ENCODE measurements at places on chromosomes 2 and 18.

- no peak for DNase-seq
Observed at GRCh38 chr2:33205693-33206434, 259.1 kb downstream of the LTBP1 start.

- no peak for DNase-seq
Observed at GRCh38 chr2:129464036-129464435, 515.4 kb upstream of the RAB6C start.

DNA sequence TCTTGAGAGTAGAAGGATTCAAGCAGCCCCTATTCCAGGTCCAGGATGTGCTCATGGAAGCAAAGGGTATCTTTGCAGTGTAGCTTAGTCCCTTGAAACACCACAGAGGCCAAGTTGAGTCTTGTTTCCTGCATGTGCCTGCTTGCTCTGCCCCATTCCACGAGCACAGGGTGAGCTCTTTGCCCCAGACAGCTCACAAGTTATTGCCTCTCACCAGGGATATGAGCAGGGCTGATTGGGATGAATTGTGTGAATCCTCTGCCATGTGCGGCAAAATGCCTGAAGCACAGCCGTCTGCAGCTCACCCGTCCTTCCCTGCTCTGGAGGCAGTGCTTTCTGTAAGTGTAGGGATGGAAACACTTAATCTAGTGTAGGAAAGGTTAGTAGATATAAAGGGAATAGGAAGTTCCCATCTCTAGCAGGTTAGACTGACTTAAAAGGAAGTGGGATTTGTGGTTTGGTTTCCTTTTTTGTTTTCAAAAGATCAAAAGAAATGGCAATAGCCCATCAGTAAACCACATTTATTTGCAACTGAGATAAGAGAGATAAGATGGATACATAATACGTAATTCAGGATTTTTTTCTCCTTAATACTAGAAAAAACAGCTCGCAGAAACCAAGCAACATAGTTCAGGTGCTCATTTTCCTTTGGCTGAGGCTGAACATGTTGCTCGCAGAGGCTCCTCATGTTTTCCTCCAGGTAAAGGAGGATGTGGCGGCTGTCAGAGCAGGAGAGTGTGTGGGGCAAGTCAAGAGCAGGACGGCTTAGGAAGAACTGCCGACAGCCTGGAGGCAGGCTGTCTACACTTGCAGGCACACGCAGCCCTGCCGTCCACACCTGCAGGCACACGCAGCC, 41.4 kb downstream of the TMEM182 start:
- DNase-seq: no peak

GRCh38 chr18:24315170-24315569, 82.5 kb downstream of the OSBPL1A start:
- no peak for DNase-seq

DNA sequence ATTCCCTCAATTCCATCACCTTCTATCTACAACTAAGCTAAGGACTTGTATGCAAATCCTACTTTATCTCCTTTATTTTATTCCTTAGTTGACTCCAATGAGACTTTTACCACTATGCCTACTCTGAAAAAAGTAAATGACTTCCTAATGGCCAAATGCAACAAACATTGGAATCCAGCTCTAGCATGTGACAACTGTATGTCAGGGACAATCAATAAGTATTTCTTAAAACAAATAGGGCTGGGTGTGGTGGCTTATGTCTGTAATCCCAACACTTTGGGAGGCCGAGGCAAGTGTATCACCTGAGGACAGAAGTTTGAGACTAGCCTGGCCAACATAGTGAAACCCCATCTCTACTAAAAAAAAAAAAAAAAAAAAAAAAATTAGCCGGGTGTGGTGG, 21.8 kb downstream of the METTL4 start:
- DNase-seq: no peak
